GM18507 (cell line): ENCODE measurements at places on chromosomes 11 and 22.

GRCh38 chr11:111843661-111844060 lies 27.7 kb downstream of the ALG9 start:
- no peak for DNase-seq

DNA sequence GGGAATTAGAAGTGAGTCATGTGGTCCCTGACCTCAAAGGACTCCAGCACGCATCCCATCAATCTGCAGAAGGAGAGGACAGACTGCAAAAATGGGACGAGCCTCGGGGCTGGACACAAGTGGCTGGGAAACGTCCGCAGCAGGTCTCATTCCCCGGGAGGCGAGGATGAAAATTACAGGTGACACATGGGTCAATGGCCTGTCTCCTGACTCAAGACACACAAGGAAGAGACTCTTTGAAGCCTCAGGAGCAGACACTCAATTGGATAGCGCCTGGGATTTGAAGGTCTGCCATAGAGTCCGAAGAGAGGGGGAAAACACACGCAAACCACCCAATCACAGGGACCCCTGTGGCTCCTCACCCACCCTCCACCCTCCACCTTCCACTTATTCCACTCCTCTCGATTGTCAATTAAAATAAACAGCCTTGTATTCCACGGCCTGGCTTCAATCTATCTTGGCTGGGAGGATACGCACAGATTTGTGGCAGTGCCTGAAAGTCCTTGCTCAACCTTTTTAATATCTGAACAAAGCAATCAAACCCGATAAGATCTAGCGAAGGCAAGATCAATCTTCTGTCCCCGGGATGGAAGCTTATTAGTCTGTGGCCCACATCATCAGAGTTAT lies 101.8 kb upstream of the CADM1 start:
- no peak for DNase-seq

DNA sequence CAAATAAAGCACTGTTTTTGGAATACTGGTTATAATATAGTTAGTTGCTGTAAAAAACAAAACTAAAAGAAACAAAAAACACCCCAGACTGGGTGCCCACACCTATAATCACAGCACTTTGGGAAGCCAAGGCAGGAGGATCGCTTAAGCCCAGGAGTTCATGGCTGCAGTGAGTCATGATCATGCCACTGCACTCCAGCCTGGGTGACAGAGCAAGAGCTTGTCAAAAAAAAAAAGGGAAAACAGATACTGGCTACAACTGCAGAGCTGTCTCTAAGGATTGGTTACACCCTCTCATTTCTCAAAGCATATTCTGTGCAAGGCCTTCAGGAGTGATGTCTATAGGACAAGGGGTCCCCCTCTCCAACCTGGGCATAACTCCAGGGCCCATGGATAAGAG lies 14.6 kb upstream of the STK33 start:
- DNase-seq = no peak

GRCh38 chr11:12786891-12787290 lies 112.7 kb downstream of the TEAD1 start:
- DNase-seq = no peak

DNA sequence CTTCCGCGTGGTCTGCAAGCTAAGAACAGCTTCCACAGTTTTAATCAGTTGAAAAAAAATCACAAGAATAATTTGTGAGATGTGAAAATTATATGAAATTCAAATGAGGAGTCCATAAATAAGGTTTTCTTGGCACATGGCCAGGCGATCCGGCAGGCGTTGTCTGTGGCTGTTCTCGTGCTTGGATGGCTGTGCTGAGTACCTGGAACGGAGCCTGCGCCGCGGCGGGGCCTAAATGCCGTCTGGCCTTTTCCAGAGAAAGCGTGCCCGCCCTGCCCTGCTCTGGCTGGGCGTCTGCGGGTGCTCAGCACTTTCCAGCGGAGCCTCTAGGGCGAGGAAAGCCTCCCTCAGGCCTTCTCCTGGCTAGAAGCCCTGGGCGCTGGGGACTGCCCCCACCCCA lies 41.8 kb downstream of the OSBPL5 start:
- no peak for DNase-seq
